ENCODE measurements at places on chromosomes 7 and 10.

DNA sequence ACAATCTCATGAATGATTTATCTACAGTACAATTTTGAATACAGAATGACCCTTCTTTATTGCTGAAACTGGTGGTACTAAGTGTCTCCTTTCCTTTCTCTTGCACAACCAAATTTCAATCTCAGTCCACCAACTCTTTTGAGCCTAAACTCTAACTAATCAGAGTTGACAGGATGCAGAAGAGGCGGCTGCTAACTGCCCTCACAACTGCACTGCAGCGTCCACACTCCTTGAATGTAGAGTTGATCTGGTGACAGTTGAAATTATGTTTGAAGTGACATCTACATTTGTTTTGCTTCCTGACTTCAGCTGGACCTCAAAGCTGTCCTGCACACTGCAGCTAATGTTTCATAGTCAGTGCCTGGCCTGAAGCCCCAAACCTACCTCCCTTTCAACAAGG is 139.6 kb downstream of the ZMYND11 start:
- DNase-seq: no peak

DNA sequence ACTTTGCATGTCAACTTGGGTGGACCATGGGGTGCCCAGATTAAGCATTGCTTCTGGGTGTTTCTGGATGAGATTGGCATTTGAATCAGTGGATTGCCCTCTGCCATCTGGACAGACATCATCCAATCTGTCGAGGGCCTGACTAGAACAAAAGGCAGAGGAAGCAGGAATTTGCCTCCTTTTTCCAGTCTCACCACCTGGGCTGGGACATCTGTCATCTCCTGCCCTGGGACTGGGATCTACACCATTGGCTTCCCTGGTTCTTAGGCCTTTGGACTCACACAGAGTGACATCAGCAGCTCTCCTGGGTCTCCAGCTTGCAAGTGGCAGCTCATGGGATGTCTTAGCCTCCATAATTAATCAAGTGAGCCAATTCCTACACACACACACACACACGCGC is 10.3 kb downstream of the SLC13A4 start:
- DNase-seq: no peak

DNA sequence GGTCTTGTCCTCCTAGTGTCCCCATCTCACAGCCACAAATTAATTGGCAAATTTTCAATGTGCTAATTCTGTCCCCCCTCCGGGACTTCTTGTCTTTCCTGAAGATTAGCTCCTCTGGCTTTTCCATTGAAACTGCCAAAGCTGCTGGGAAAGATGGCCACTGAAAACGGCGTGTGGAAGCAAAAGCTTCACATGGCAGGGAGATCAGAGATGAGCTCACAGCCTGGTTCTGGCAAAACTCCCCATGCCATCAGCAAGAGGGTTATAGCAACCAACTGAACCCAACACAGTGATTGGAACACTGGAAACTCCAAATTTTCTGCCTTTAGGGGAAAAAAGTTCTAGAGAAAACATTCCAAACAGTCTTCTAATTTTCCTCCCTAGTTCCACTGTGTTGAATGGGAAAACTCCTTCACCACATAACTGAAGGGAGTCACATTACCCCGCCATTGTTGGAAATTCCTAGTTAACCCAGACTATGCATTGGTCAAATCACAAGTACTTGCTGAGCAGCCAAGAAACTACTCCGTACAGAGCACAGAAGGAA is 37.0 kb downstream of the NRAP start:
- no peak for DNase-seq

DNA sequence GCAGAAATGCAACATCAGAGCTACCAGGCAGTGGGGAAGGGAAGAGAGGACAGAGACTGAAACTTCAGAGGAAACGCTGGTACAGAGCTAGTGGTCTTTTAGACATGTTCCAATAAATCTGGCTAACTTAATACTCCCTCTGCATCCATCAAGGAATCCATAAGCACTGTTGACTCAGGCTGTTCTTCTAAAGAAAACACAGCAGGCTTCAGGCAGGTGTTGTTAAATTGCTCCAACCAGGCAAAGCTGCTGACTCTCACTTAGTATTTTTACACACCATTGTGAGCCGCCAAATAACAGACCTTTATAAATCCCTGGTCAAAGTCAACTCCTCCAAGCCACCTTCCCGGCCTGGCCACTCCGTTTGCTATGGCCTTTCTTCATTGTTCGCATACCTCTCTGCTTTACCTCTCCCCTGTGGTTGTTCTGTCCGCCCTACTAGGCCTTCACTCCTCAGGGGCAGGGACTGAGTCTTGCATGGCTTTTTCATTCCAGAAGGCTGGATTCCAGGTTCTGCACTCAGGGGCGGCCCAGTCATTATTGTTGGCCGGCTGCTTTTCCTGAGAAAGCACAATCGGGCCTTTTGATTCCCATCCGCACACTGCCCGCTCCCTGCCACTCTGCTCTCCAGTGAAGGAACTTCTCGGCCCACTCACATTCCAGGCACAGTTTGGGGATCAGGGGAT is 18.4 kb downstream of the CREB3L2 start:
- no peak for DNase-seq

GRCh38 chr7:15753887-15754579 is 67.5 kb upstream of the MEOX2 start:
- no peak for DNase-seq

- DNase-seq: no peak
Observed at GRCh38 chr7:96118449-96119001, 203.4 kb downstream of the SLC25A13 start.

GRCh38 chr7:65722361-65722792 is 150.5 kb upstream of the VKORC1L1 start:
- DNase-seq: no peak

DNA sequence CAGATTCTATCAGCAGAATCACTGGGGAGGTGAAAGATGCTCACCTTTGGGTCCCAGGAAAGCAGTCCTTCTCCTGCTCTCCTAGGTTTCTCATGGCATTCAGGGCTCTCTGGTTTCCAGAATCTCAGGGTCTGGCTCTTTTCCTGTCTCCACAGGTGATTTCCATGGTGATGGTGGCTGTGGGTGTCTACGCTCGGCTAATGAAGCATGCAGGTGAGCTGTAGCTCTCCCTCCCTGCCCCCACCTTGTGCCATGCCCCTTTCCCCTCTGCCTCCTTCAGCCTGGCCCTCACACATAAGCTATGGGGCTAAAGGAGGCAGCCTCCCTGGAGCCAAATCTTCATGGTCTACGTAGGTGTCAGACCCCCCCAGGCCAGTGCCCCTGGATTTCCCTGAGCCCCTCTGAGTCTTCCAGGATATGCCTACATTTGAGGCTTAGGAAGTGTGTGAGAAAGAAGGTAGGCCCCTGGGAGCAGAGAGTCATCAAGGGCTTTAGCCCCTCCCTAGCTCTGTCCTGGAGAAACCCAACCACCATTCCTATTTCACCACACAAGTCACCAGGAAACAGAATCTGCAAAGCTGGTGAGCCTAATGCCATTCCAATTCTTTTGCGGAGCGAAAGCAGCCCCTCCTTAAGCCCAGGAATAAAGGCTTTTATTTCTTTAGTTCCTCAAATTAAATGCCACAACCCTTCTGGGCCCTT is 17.2 kb downstream of the TSPAN33 start:
- no peak for DNase-seq

GRCh38 chr7:139232904-139233303 is 1.9 kb downstream of the UBN2 start:
- DNase-seq: peak; percentile 77

GRCh38 chr7:18317941-18318340 is 177.6 kb upstream of the HDAC9 start:
- no peak for DNase-seq

GRCh38 chr7:2165610-2166594 is 66.8 kb downstream of the MAD1L1 start:
- no peak for DNase-seq

DNA sequence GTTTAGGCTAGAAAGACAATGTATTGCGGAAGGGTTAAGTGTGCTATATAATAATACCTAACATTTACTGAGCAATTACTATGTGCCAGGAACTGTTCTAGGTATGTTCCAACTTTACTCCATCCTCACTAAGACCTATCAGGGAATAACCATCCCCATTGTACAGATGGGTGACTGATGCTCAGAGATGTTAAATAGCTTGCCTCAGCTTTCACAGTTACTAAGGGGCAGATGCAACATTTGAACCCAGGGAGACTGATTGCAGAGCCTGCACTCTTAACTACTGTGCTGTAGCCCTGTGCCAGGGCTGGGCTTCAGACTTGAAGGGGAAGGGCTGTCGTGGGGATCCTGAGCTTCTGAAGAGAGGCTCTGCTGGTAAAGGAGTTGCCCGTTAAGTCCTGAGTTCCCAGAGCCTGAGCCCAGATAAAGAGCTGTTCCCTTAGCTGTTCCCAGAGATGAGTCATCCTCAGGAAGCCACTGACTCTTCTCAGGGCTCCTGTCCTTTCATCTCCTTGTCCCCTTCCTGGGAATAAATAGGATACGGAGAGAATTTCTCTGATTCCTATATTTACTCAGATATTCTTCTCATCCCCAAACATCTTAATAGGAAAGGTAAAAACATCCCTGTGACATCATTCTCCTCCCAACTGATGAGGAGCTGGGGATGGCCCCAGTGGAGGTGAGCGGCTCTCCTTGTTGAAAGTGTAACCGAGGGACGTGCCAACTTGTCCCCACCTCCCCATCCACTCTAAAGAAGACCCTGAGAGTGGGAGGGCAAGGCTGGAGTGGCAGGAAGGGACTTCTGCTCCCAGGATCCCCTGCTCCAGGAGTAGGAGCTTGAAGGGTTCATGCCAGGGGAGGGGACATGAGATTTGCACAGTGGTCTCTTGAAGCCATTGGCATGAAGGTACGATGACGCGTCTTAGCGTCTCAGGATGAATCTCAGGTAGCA is 28.0 kb upstream of the HABP2 start:
- peak; percentile 9 for DNase-seq

DNA sequence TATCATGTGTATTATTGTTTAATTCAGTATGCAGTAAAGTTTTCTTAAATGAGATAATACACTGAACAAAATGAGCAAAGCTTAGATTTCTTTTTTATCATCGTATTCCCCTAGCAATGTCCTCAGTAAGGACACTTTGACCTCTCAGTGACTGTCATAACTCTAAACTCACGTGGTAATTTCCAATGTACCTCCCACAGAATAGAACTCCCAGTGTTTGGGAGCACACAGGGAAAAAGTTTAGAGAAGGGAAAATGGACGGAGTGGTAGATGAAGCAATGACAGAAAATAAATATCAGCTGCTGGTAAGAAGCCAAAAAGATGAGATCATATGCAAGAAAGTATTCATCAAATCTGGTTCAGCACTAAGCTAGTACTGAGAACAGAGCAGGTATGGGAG is 758.6 kb upstream of the KCND2 start:
- no peak for DNase-seq

- peak; percentile 40 for DNase-seq
Observed at GRCh38 chr10:43284341-43284910, 17.6 kb upstream of the RASGEF1A start.

GRCh38 chr7:139899328-139899955 is 70.4 kb downstream of the TBXAS1 start:
- no peak for DNase-seq

DNA sequence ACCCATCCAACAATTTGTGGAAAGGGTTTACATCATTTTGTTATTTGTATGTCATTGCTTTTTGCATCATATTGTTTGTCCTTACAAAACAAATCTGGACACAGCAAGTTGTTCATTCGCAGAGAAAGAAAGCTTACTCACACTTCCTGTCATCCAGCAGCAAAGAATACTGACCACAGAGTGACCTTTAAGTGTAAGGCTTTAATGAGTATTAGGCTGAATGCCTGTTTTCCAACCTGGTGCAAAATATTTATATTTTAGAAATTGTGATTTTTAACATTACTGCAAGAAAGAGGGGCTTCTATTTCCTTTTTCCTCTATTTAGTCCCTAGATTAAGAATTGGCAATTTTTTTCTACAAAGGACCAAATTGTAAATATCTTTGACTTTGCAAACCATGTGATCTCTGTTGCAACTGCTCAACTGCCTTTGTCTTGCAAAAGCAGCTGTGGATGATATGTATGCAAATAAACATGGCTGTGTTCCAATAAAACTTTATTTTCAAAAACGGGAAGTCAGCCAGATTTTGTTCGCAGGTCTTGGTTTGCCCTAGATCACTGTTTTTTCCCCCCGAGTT is 27.8 kb upstream of the ITGB1 start:
- peak; percentile 97 for DNase-seq

DNA sequence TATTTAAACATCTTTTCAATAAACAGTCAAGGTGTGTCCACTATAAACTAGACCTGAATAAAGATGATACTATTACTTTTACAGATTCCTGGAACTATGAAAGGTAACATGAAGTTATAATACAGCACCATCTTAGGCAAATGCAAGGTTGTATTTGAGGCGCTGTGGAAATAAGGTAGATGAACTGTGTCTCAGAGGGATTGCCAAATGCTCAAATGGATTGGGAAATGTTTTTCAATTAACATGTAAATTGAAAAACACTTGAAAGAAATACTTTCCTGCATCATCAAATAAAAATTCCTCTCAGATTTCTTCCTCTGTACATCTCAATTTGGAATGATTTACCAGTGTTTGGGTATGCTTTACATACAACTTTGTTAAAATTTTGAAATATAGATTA is 139.4 kb downstream of the DKK1 start:
- no peak for DNase-seq

DNA sequence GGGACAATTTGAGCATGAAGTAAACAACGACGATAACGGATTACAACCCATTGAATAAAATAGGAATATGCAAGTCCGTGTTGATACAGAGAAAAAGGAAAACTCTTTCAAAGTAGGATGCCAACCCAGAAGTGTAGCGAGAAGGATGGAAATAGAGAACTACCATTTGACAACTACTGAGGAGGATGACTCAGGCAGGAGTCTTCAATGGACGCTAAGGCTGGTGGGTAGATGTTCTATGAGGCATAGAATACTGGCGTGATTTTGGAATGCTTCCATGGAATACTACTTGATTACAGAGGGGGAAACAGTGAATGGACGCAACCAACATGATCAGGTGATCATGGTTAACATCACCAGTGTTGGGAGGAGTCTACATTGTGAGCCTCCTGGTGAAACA is 828 bp upstream of the CFAP70 start:
- DNase-seq: peak; percentile 55

DNA sequence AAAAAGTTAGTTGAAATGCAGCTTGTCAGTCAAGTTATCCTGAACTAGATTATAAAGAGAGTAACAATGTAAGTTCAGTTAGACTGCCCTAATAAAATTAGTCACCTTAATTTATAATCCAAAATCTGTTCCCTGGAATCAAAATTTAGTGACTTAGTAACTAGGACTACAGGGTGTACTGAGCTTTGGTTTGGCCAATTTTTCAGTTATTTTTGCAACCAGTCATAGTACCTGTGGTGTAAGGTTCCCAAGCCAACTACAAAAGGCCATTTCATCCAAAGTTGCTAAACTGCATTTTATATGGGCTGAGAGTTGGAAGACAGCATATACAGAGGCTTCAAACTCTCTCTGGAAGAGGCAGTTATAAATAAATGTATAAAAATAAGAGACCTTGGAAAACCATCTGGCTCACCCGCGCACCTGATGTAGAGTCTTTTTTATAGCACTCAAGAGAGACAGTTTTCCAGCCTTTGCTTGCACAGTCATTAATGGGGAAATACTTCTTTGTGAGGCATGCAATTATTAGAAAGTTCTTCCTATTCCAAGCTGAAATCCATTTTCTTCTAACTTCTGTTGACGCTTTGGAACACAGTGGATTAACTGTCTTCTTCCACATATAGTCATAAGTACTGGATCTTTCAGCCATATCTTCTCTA is 59.2 kb downstream of the PUS7 start:
- DNase-seq: no peak
